ENCODE measurements at places on chromosomes 12 and 14. TPM values are rescaled to one million over a fixed set of nuclear protein-coding genes. Genes with fewer than 3 reads are reported as not detected.

Gene ADGRD1
- not detected for total RNA-seq

Gene ZCCHC8
- 46.6 TPM for total RNA-seq

Gene PLEKHG7
- total RNA-seq: 2.5 TPM

Gene NAV3
- total RNA-seq: 4.1 TPM

Gene FAM181A
- total RNA-seq: not detected

GRCh38 chr14:60160422-60160821 lies 4.8 kb downstream of the DHRS7 start:
- H3K4me3 ChIP-seq: no peak overlapping the region
- no peaks in the 10 kb centered on the region for H3K27me3 ChIP-seq
- DNase-seq: no peak
- peaks cover 9% of the 10 kb centered on the region for H3K4me1 ChIP-seq
- peaks cover 13% of the 10 kb centered on the region for H3K36me3 ChIP-seq

GRCh38 chr12:32589165-32589865 lies 89.8 kb upstream of the DNM1L start:
- H3K4me1 ChIP-seq: peaks cover 24% of the 10 kb centered on the region
- DNase-seq: no peak
- no peak overlapping the region for H3K4me3 ChIP-seq
- no peak overlapping the region for H3K27ac ChIP-seq

GRCh38 chr12:63916561-63917476 lies 72.3 kb downstream of the SRGAP1 start:
- H3K4me3 ChIP-seq: peak overlapping the region; percentile 11
- H3K4me1 ChIP-seq: peaks cover 87% of the 10 kb centered on the region
- no peak for DNase-seq

GRCh38 chr12:62720661-62721330 lies 214.2 kb downstream of the PPM1H start:
- H3K4me1 ChIP-seq: peaks cover 64% of the 10 kb centered on the region
- peaks cover 7% of the 10 kb centered on the region for H3K36me3 ChIP-seq
- H3K27me3 ChIP-seq: no peaks in the 10 kb centered on the region
- DNase-seq: no peak
- H3K4me3 ChIP-seq: no peak overlapping the region
- peak overlapping the region; percentile 50 for H3K27ac ChIP-seq

DNA sequence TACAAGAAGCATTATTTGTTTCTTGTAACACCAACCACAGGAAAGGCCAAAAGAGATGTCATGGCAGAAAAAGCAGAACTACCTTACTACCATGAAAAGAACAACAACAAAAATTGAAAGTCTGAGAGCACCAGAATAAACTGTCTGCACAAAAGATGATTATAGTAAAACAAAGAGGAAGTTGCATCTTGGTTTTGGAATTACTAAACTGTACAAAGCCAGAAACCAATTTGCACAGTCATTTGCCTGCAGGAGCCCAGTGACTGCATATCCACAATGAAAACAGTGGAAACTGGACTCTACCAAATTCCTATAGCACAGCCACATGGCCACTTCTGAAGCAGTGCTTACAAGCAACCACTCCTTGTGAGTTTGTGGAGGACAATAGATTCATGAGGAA lies 276.2 kb downstream of the SSPN start:
- H3K27me3 ChIP-seq: no peaks in the 10 kb centered on the region
- no peaks in the 10 kb centered on the region for H3K4me1 ChIP-seq
- no peak for DNase-seq
- H3K4me3 ChIP-seq: no peak overlapping the region
- no peaks in the 10 kb centered on the region for H3K36me3 ChIP-seq

DNA sequence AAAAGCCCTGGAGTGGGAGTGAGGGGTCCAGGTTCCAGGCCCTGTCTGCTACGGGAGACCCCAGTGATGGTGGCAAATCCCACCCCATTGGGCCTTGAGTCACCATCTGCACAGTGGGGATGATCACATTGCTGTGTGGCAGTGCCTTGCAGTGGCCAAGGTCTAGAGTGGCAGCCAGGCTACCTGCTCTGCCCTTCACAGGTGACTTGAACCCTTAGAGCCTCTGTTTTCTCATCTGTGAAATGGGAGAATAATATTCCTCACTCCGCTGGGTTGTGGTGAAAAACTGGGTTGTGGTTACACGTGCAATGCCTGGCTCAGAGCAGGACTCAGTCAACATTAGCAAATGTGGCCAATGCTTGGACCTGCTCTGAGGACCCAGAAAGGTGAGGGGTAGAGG lies 58.2 kb downstream of the MVK start:
- H3K36me3 ChIP-seq: peaks cover 4% of the 10 kb centered on the region
- H3K27ac ChIP-seq: no peak overlapping the region
- H3K27me3 ChIP-seq: peaks cover 74% of the 10 kb centered on the region
- no peaks in the 10 kb centered on the region for H3K4me1 ChIP-seq
- DNase-seq: no peak
- H3K4me3 ChIP-seq: no peak overlapping the region

GRCh38 chr12:75634244-75635222 lies 123.1 kb upstream of the KRR1 start:
- H3K36me3 ChIP-seq: no peaks in the 10 kb centered on the region
- H3K4me3 ChIP-seq: no peak overlapping the region
- peak overlapping the region; percentile 80 for H3K27ac ChIP-seq
- no peak for DNase-seq
- peaks cover 55% of the 10 kb centered on the region for H3K4me1 ChIP-seq

- H3K27me3 ChIP-seq: peaks cover 1% of the 10 kb centered on the region
- no peak overlapping the region for H3K4me3 ChIP-seq
- no peak overlapping the region for H3K27ac ChIP-seq
- H3K4me1 ChIP-seq: peaks cover 7% of the 10 kb centered on the region
- no peaks in the 10 kb centered on the region for H3K36me3 ChIP-seq
These were observed 1.4 kb upstream of the KCNK10 start for GRCh38 chr14:88324491-88324890.

GRCh38 chr12:112294793-112295192 lies 87.4 kb downstream of the HECTD4 start:
- no peaks in the 10 kb centered on the region for H3K4me1 ChIP-seq
- H3K27ac ChIP-seq: no peak overlapping the region
- peak; percentile 15 for DNase-seq
- no peak overlapping the region for H3K4me3 ChIP-seq
- no peaks in the 10 kb centered on the region for H3K27me3 ChIP-seq

GRCh38 chr12:69154585-69155363 lies 84.6 kb upstream of the CPSF6 start:
- no peak overlapping the region for H3K27ac ChIP-seq
- no peaks in the 10 kb centered on the region for H3K36me3 ChIP-seq
- H3K4me1 ChIP-seq: peaks cover 8% of the 10 kb centered on the region
- peak; percentile 71 for DNase-seq
- no peak overlapping the region for H3K4me3 ChIP-seq

- peak; percentile 24 for DNase-seq
- peaks cover 4% of the 10 kb centered on the region for H3K36me3 ChIP-seq
- peak overlapping the region; percentile 90 for H3K4me3 ChIP-seq
These were observed 662 bp upstream of the NELL2 start for GRCh38 chr12:44876544-44877410.

DNA sequence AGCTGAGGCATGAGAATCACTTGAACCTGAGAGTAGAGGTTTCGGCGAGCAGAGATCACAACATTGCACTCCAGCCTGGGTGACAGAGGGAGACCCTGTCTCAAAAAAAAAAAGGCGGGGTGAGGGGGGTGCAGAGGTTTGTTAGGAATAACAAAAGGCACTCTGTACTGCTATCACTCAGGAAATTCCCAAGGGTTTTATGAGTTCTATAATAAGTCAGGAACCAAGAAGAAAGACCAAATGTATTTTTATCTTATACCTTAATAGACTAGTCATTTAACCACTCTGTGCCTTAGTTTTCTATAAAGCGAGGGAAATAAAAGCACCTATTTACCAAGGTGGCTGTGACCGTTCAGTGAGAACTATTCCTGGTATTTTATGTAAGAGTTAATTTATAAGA lies 319.2 kb downstream of the GPHN start:
- H3K36me3 ChIP-seq: no peaks in the 10 kb centered on the region
- H3K27me3 ChIP-seq: no peaks in the 10 kb centered on the region
- H3K4me3 ChIP-seq: no peak overlapping the region
- no peak for DNase-seq
- peaks cover 11% of the 10 kb centered on the region for H3K4me1 ChIP-seq

- peaks cover 68% of the 10 kb centered on the region for H3K36me3 ChIP-seq
- H3K27ac ChIP-seq: peak overlapping the region; percentile 80
- peak overlapping the region; percentile 40 for H3K4me3 ChIP-seq
- peak; percentile 74 for DNase-seq
These were observed 41.4 kb downstream of the ACTN1 start for GRCh38 chr14:68937471-68938270.

DNA sequence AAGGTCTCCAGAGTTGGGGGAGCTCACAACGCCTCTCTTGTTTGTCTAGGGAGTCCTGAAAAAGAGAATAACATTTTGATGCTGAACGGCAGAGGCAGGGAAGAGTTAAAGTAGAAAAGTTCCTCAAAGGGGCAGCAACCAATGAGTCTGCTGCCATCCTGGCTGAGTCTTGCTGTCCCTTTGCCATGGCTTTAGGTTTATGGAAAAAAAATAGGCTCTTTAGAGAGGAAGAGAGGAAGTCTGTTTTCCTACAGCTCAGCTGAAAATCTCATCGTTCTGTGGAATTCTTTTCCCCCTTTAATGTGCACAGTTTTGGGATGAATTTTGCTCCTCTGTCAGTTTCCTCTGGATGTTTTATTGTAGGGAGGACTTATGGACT lies 314.8 kb upstream of the TBX3 start:
- no peak for DNase-seq
- H3K27me3 ChIP-seq: no peaks in the 10 kb centered on the region
- H3K4me3 ChIP-seq: no peak overlapping the region
- H3K36me3 ChIP-seq: no peaks in the 10 kb centered on the region
- no peak overlapping the region for H3K27ac ChIP-seq

DNA sequence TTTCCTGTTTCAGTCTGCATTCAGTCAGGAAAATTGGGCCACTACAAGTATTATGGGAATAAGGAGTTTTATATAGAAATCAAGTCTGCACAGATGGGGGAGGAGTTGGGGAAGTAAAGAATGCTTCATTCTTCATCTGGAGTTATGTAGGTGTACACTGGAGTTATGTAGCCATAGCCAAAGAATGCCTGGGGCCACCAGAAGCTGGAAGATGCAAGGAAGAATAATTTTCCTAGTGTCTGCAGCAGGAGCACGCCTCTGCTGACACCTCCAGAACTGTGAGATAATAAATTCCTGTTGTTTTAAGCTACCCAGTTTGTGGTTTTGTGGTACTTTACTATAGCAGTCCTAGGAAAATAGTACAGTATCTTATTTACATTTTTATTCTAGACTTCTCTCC lies 333.4 kb downstream of the NELL2 start:
- H3K4me3 ChIP-seq: no peak overlapping the region
- H3K4me1 ChIP-seq: no peaks in the 10 kb centered on the region
- no peaks in the 10 kb centered on the region for H3K36me3 ChIP-seq
- DNase-seq: no peak
- H3K27me3 ChIP-seq: no peaks in the 10 kb centered on the region

GRCh38 chr14:22220427-22220826 lies 368.6 kb downstream of the DAD1 start:
- no peaks in the 10 kb centered on the region for H3K36me3 ChIP-seq
- no peak overlapping the region for H3K27ac ChIP-seq
- no peak overlapping the region for H3K4me3 ChIP-seq
- peaks cover 40% of the 10 kb centered on the region for H3K27me3 ChIP-seq

DNA sequence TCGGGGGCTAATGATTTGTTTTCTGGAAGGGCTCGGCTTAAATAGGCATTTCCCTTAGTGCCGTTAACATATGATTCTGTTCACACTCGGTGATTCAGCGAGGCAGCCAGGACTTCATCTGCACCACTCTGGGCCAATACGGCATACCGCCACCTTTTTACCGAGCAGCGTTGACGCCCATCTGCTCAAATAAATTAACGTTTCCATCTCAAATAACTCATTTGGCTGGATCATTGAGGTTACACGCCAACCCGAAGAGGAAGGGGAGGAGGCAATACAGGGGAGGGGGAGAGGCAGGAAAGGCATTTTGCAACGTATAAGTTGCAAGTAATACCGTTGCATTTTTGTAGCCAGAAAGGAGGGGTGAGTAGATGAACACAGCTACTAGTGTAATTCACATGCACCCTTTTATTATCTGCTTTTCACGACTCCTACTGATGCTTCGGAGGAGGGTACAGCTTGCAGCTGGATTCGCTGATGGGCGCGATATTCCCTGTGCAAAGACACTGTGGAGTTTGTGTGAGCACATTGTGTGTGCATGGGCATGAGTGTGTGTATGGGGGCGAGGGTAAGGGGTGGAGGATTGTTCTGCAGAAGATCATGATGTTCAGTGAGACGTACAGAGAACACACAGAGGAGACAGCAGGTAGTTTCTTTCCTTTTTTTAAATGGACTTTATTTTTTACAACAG lies 45.9 kb downstream of the MAP1LC3B2 start:
- H3K4me1 ChIP-seq: peaks cover 7% of the 10 kb centered on the region
- no peaks in the 10 kb centered on the region for H3K36me3 ChIP-seq
- no peak overlapping the region for H3K4me3 ChIP-seq
- no peak for DNase-seq
- peaks cover 45% of the 10 kb centered on the region for H3K27me3 ChIP-seq
- no peak overlapping the region for H3K27ac ChIP-seq

GRCh38 chr14:20194101-20194500 lies 3.4 kb downstream of the OR11G2 start:
- DNase-seq: no peak
- peaks cover 10% of the 10 kb centered on the region for H3K4me1 ChIP-seq
- no peaks in the 10 kb centered on the region for H3K36me3 ChIP-seq
- no peak overlapping the region for H3K4me3 ChIP-seq
- no peaks in the 10 kb centered on the region for H3K27me3 ChIP-seq
- no peak overlapping the region for H3K27ac ChIP-seq

GRCh38 chr12:110004598-110004997 lies 5.4 kb downstream of the ANKRD13A start:
- no peak for DNase-seq
- peaks cover 12% of the 10 kb centered on the region for H3K36me3 ChIP-seq
- H3K27ac ChIP-seq: no peak overlapping the region
- H3K4me3 ChIP-seq: no peak overlapping the region

DNA sequence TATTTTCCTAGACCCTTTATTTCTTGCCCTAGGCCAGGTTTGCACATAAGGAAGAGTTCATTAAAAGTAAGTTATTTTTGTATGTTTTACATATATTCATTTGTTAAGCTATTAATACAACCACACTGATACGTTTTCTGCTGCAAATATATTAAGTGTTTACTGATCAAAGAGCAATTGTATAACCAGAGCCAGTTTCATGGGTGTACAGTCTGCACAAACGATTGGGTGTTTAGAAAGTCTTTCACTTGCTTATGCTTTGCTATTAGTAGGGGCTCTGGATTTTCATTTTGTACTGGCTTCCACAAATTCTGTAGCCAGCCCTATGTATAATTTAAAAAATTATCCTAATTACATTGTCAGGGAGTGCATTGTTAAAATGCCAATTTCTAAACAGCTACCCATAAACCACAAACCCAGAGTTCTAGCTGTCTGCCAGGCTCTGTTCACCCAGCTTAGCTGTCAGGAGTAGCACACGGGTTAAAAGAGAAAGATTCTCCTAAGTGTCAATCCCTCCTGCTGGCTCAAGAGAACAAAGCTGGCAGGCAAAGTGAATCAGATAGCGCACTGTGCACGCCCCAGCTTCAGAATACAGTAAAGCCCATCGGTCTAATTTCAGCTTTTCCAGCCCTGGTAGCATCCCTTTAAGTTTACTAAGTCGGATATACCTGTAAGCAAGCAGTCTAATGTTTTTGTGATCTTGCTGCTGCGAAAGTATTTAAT lies 151.0 kb upstream of the LMO3 start:
- DNase-seq: no peak
- no peaks in the 10 kb centered on the region for H3K27me3 ChIP-seq
- H3K36me3 ChIP-seq: no peaks in the 10 kb centered on the region
